ENCODE measurements at places on chromosomes 13 and 19.

DNA sequence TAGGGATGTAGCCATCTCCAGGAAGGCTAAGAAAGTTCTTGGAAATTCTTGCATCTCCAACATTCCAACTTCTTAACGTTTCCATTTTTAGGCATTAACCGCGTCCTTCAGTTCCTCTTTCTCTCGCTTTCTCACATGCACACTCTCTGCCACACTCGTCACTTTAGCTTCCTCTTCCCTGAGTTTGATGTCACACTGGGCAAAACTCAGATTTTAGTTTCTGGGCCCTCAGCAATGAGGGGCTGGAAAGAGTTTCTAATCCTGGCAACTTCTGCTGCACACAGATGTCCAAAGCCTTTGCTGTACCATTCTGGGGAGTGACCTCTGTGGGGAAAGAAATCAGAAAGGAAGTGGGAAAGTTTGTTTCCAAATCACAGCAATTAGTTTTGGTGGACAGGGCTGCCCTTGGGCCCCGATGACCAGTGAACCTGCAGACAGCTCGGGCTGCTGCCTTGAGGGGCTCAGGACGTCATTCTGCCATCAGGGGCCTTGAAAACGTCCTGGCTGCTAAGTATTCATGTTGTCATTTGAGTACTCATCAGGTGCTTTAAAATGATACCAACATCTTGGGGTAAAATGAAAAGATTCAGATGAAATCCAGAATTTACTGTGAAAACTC lies 89.3 kb downstream of the KL start:
- DNase-seq, result no peak

DNA sequence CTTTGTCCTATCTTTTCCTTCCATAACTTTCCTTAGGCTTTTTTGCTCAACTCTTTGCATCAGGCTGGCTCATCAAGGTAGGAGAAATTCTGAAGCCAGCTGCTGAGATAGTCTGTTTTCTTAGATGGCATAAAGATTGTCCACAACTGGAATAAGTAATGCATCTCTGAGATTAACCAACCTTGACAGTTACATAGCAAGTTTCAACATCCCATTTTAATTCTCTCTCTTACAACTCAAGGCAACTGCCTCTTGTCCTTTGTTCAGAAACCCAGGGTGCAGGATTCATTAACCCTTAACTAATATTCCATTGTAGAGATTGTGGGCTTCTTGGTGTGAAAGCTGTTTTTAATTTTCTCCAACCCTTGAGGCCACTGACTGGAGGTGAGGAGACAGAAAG lies 239.2 kb downstream of the LACC1 start:
- DNase-seq, result no peak

- DNase-seq, result no peak
These were observed 7.1 kb downstream of the SMAD9 start for GRCh38 chr13:36912973-36913372.

DNA sequence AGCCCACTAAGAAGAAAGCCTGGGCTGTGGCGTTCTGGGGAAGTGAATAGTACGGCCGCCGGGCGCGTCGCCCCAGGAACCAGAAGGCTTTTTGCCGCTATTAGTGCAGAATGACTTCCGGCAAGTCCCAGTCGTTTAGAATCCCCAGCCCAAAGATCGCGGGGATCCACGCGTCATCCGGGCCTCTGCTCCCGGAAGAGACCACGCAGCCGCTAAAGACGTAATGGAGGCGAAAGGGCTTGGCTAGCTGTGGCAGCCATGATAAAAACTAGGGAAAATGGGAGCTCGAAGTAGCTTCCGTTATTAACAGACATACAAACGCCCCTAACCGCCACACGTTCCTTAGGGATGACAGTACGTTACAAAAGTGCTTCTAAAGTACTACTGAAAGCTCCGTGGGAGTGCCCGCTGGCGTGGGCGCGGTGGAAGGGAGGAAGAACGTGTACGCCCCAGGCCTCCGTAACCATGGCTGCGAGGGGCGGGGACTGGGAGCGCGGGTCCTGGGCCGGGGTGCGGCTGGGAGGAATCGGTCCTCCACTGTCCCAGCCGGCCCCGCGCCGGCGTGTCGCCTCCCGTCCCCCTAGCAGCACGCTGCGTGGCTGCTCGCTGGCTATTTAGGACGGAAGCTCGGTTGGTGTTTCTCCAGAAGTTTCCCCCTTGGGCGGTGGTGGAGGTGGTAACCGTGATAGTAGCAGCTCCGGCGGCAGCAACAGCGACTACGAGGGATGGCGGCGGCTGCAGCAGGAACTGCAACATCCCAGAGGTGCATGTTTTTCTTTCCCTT lies at the start of gene SUGT1:
SUGT1 (plus strand) TSS at position 641 of the 784 bp plus-strand sequence; CDS start at position 726, 85 bp downstream.
- peak; percentile 92 for DNase-seq

GRCh38 chr13:113859311-113860050 lies 4.4 kb downstream of the GAS6 start:
- DNase-seq, result no peak

GRCh38 chr13:94946039-94946438 lies 233.7 kb upstream of the SOX21 start:
- no peak for DNase-seq

DNA sequence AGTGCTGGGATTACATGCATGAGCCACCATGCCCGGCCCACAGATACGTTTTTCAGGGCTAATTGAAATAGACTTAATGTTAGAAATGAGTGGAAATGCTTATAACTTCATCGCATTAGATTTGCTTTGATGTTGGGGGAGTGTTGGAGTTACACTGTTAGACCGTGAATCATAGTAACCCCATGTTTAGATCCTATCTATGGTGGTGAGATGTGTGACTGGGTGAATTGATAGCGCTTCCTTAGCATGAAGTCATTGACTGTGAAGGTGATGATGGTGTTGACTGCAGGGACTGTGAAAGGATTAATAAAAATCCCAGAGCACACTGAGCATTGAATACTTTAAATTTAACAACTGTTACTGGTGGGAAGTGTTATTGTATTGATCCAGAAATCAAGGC lies 1.7 kb downstream of the ZNF264 start:
- DNase-seq, result no peak

- no peak for DNase-seq
These were observed 34.1 kb upstream of the KLF12 start for GRCh38 chr13:74168263-74168675.

GRCh38 chr13:88926890-88927502 lies 1255.8 kb downstream of the SLITRK5 start:
- no peak for DNase-seq

DNA sequence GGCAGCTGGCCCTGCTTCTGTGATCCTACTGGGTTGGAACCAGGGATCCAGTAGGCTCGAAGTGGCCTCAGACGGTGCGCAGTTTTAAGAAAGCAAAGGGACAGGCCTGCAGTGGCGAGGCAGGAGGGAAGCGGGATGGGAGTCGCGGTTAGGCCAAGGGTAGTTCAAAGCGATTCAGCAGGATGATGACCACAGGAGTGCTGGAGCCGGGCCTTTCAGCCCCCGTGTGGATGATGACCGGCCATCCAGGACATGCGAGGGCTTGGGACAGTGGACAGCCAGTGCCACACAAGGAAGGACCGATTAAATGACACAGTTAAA lies 854 bp downstream of the RNASEH2B start:
- no peak for DNase-seq
